ENCODE measurements at places on chromosomes 12 and 14.

DNA sequence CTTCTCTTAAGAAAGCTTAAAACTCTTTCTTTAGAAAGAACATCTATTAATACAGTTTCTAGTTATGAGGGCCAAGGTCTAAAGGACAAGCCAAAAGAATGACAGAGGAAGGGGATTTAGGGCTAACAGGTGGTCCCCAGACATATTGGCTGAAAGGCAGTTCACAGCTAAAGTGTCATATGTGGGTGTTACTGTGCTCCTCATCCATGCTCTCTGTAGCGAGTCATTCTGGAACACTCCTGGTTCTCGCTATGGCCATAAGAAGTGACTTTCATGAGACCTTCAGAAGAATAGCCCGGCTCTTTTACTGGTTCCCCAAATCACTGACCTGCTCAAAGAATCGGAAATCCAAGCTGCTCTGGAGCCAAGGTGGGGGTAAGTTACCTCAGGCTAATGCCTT, 55.0 kb downstream of the TBK1 start:
- H3K36me3 ChIP-seq, result no peaks in the 10 kb centered on the region
- no peaks in the 10 kb centered on the region for H3K4me1 ChIP-seq
- no peak overlapping the region for H3K27ac ChIP-seq
- DNase-seq, result no peak
- no peaks in the 10 kb centered on the region for H3K27me3 ChIP-seq

- H3K4me3 ChIP-seq, result no peak within 1 kb of the TSS
- H3K27me3 ChIP-seq, result no peaks in the 10 kb centered on the region
- no peaks in the 10 kb centered on the region for H3K4me1 ChIP-seq
- DNase-seq, result no peak
- H3K27ac ChIP-seq, result no peak within 1 kb of the TSS
- no peaks in the 10 kb centered on the region for H3K36me3 ChIP-seq
Observed at GRCh38 chr14:74875941-74876913, at the start of gene PROX2. PROX2 (minus strand) TSS chr14:74876145; CDS start chr14:74863834, 12,311 bp downstream.

GRCh38 chr14:96058576-96059200, 19.5 kb downstream of the C14orf132 start:
- H3K4me3 ChIP-seq, result no peak overlapping the region
- H3K4me1 ChIP-seq, result peaks cover 16% of the 10 kb centered on the region
- no peak overlapping the region for H3K27ac ChIP-seq
- DNase-seq, result no peak

DNA sequence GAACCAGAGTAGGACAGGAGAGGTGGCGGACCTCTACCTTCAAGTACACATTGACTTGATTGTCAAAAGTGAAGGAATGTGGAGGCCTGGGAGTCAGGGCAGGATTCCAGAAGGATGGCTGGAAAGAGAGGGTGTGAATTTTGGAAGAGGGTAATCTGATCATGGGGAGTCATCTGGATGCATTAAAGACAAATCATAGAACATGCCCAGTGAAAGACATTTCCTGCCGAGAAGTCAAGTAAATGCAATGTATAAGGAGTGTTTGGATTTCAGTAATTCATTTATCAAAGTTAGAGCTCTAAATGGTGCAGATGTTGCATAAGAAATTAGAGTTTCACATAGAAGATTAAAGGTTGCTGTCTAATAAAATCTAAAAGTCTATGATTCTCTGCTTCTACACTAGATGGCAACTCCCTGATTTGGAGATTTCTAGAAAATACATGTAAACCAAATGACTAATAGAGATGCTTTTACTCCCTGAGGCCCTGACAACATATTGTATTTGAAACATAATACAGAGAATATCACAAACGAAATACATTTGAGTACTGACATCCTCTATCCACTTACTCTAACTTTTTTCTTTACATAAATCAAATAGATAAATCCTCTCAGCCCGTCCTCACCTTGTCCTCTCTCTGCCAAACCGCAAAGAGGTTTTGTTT, 91.3 kb downstream of the KCNA5 start:
- no peak overlapping the region for H3K27ac ChIP-seq
- H3K36me3 ChIP-seq, result no peaks in the 10 kb centered on the region
- H3K4me1 ChIP-seq, result peaks cover 19% of the 10 kb centered on the region
- DNase-seq, result no peak

- no peak overlapping the region for H3K27ac ChIP-seq
- H3K27me3 ChIP-seq, result no peaks in the 10 kb centered on the region
- no peak for DNase-seq
- no peaks in the 10 kb centered on the region for H3K36me3 ChIP-seq
- no peak overlapping the region for H3K4me3 ChIP-seq
- no peaks in the 10 kb centered on the region for H3K4me1 ChIP-seq
Observed at GRCh38 chr14:28088125-28088524, 678.5 kb upstream of the FOXG1 start.

DNA sequence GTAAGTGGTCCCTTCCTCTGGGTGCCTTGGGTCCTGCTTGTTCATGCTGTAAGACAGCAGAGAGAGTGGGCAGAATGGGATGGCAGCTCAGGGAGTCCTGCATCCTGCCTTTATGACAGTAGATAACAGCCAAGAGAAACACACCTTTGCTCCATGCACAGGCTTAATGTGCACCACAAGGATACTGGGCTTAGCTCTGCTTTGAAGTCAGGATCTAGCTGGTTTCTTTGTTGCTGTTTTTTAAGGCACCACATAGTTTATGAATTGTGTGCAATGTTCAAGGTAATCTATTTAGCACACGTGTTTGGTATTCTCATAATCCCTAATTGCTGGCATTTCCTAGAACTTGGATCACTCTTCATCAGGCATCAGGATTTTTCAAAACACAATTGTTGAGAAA, 239.5 kb upstream of the DCN start:
- H3K4me1 ChIP-seq, result no peaks in the 10 kb centered on the region
- no peak for DNase-seq
- no peak overlapping the region for H3K27ac ChIP-seq
- no peaks in the 10 kb centered on the region for H3K27me3 ChIP-seq

GRCh38 chr12:123971770-123972456, 718 bp downstream of the CCDC92 start:
- no peak for DNase-seq
- H3K27me3 ChIP-seq, result no peaks in the 10 kb centered on the region
- H3K4me3 ChIP-seq, result peak overlapping the region; percentile 98
- H3K27ac ChIP-seq, result peak overlapping the region; percentile 97
- H3K4me1 ChIP-seq, result peaks cover 37% of the 10 kb centered on the region

- H3K4me3 ChIP-seq, result peak overlapping the region; percentile 46
- H3K27me3 ChIP-seq, result no peaks in the 10 kb centered on the region
- H3K27ac ChIP-seq, result peak overlapping the region; percentile 75
- H3K36me3 ChIP-seq, result no peaks in the 10 kb centered on the region
- no peak for DNase-seq
Observed at GRCh38 chr12:112116232-112117060, 7.9 kb upstream of the NAA25 start.

GRCh38 chr12:89662623-89663022, 46.0 kb downstream of the ATP2B1 start:
- no peak for DNase-seq
- no peaks in the 10 kb centered on the region for H3K36me3 ChIP-seq
- H3K27ac ChIP-seq, result no peak overlapping the region
- no peak overlapping the region for H3K4me3 ChIP-seq
- H3K4me1 ChIP-seq, result peaks cover 5% of the 10 kb centered on the region
- H3K27me3 ChIP-seq, result no peaks in the 10 kb centered on the region

- H3K4me3 ChIP-seq, result no peak overlapping the region
- H3K4me1 ChIP-seq, result no peaks in the 10 kb centered on the region
- no peak overlapping the region for H3K27ac ChIP-seq
- no peaks in the 10 kb centered on the region for H3K27me3 ChIP-seq
Observed at GRCh38 chr14:100830681-100831080, 4.8 kb downstream of the MEG3 start.

DNA sequence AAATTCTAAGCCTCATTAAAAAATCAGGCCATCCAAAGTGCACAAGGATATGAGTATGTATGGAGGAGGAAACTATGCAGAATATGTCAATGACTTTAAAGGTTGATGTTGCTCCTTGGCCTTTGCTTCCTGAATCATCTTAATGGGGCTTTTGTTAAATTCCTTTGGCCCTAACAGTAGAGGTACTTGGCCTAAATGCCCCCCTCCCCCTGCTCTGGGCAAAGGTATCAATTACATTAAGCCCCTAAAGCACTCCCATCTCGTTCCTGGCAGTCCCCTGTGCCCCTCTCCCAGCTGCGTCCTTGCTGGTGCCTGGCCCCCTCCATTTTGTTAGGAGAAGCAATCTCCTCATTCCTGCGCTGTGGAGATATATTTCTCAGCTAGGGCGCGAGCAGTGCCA, 4.8 kb downstream of the COPZ1 start:
- peaks cover 19% of the 10 kb centered on the region for H3K4me1 ChIP-seq
- no peak for DNase-seq
- H3K36me3 ChIP-seq, result no peaks in the 10 kb centered on the region
- no peak overlapping the region for H3K4me3 ChIP-seq
- H3K27ac ChIP-seq, result no peak overlapping the region

Measured in thoracic aorta (tissue), 2 donors.